CD4-positive, alpha-beta memory T cell (primary cell): ENCODE measurements at places on chromosomes 1 and 21.

- no peak for DNase-seq
Observed at GRCh38 chr1:117370071-117370470, 2.8 kb downstream of the MAN1A2 start.

DNA sequence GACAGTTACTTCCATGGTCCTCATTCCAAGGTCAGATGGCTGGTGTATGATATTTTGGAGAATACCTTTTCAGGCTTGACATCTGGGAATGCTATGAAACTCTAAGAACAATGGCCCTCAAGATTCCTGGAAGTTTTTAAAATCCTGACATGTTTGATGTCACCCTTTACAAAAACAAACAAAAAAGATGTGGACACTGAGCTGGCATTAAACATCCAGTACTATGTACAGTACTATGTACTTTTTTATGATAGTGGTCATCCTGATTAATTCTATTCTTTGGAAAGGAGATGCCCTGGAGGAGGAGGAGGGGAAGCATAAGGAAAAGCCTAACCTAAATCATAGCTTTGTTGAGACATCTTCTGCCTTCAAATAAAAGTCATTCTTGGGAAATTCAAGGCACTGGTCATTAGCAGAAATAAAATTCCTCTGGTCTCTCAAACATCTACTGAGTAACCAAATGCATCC is 235.4 kb downstream of the HMCN1 start:
- no peak for DNase-seq

DNA sequence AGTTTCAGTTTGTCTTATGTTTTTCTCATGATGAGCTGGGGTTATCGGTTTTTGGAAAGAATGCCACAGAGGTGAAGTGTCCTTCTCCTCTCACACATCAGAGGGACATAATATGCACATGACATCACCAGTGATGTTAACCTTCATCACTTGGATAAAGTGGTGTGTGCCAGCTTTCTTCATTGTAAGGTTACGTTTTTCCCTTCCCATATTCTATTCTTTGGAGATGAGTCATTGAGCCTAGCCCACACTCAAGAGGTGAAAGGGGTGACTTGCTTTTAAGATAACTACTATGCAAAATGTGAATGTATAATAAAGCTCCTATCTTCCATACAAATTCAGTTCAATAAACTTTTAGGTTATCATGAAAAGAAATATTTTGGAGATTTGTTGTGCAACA is 36.7 kb upstream of the MAGI3 start:
- DNase-seq, result no peak

DNA sequence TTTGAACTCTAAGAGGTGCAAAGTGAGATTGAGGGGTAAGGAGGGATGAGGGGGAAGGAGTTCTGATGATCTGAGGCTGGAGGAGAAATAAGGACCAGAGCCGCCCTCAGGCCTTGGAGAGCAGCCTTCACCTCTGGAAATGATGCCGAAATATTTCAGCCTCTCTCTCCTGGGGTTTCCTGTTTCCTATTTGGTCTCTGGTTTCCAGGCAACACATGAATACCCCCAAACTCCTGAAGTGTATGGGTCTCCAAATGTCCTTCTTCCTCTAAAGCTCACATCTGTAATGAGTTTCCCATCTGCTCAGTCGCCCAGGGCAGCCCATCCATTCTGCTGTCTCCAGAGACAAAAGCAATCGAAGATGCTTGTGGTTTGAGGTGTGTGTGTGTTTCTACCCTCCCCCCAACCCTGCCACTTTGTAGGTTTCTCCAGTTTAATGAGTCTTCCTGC is 52.0 kb upstream of the FAM20B start:
- no peak for DNase-seq

DNA sequence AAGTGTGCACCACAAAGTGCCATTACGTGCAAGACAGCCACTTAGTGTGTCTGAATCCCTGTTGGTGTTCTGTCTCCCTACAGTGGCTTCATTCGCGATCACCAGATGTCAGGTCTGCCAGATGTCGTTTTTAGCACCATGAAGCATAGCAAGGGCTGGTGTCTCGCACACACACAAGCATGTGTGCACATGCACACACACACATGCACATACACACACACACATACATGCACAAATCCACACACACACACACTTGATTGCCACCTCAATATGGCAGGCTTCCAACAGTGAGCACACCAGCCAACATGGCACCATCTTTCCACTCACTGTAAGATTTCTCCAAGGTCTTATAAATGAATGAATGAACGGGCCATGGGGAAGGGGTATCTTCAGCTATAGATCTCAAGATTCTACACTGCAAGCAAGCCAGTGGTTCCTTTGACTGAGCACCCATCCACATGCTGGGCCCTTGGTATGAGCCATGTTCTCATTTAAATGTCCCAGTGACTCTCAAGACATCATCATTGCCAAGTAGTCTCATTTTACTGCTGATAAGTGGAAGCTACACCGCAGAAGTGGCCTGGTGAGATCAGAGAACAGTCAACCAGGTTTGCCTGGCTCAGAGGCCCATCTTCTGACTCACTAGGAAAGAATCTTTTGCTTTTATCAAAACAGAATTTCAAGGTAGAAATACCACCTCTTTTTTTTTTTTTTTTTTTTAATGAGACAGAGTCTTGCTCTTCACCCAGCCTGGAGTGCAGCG is 84.9 kb downstream of the SIM2 start:
- DNase-seq, result no peak

GRCh38 chr1:19006837-19007271 is 50.4 kb upstream of the IFFO2 start:
- DNase-seq, result no peak

DNA sequence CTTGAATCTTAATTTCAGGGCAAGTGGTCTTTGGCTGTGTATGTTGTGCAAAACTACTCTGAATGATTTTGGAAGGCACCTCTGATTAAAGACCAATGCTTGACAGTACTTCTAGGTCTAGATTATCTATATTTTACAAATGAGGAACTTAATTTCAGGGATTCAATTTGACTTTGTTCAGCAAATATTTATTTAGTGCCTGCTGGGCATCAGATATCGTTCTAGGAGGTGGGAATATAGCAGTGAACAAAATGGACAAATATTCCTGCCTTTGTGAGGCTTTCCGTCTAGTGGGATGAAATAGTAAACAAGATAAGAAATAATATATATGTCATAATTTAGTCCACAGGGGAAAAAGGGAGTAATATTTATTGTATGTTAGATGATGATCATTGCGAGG is 4.7 kb downstream of the ZNF326 start:
- DNase-seq, result no peak

DNA sequence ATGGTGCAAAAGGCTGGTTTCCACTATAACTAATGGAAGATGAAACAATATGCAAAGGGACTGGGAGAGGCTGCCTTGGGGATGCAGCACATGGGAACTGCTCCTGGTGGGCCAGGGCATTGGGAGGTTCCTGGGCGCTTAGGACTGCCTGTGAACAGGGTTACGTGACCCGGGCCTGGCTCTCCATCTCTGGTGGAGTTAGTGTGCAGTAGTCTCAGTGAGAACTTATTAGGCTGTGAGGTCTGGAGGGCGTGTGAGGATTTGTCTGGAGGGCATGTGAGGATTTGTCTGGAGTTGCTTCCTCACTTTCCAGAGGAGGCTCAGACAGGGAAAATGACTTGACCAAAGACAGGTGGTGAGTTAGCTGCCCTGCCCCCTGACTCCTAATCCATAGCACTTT is 1.5 kb upstream of the ETV3L start:
- no peak for DNase-seq

DNA sequence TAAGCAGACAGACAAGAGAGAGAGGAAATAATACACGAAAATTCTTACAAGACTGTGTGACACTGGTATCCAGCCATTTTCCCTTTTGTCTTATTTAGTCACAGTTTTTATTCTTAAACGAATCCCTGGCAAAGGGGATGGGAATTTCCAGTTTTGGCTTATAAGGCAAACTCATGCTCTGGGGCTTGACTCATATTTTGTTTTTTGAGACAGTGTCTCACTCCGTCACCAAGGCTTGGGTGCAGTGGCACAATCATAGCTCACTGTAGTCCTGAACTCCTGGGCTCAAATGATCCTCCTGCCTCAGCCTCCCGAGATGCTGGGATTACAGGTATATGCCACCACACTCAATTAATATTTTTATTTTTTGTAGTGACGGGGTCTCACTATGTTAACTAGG is 31.9 kb downstream of the PTGER3 start:
- no peak for DNase-seq

DNA sequence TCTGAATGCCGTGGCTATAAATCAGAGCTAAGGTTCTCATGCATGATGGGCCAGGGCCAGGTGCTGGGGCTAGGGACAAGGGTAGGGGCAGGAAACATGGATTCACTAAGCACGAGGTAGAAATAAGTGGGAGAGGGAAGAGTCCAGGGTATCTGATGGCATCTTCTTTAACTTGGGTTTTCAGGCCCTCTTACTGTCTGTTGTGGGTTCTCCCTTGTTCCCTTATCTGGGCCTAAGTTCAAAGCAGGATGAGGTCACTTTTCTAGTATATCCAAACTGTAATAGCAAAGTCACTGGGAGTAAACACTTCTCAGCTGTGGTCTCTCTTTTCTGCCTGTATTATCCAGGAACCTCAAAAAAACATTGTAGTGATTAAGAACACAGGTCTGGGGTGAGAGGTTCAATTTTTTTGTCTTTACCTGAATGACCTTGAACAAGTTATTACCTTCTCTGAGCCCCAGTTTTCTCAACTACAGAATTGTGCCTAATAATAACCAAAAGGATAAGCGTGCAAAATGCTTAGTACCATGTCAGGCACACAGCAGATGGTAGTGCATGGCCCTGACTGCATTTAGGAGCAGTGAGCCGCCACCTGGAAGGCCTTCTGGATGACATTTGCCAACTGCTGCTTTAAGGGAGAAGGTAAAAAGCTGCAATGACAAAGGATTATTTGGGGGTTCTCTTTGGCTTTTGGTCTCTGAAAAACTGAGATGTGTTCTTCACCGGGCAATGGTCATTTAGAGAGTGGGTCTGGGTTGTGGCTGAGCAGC is 53.6 kb upstream of the A3GALT2 start:
- no peak for DNase-seq

GRCh38 chr1:2260917-2261316 is 32.8 kb downstream of the SKI start:
- no peak for DNase-seq

DNA sequence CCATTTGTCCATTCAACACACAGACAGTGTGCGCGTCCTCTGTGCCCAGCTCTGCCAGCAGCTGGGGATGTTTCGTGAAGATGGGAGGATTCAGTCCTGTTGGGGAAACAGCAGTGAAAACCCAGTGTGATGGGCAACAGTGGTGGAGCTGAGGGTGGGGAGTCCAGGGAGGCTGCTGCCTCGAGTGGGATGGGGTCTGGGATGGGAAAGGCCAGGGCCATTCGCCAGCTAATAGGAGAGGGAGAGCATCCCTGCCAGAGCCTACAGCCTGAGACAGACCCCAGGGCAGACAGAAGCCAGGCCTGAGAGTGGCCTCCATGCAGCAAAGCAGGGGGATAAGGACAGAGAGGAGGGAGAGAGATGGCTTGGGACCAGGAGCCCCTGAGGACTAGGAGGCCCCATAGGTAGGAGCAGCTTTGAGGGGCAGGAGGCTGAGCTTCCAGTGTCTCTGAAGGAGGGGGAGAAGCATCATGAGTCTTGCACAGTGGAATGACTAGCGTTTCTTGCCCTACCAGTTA is 252.6 kb downstream of the NPHP4 start:
- no peak for DNase-seq

- no peak for DNase-seq
Observed at GRCh38 chr1:208184966-208185654, 59.1 kb downstream of the PLXNA2 start.

- no peak for DNase-seq
Observed at GRCh38 chr1:55575571-55576279, 360.6 kb upstream of the USP24 start.

- no peak for DNase-seq
Observed at GRCh38 chr1:193472838-193473398, 286.5 kb upstream of the B3GALT2 start.

- peak; percentile 64 for DNase-seq
Observed at GRCh38 chr1:224542783-224543440, 73.2 kb upstream of the CNIH3 start.

GRCh38 chr21:14985306-14985705 is 79.5 kb downstream of the NRIP1 start:
- no peak for DNase-seq

GRCh38 chr1:13826591-13826990 is 126.6 kb downstream of the PRDM2 start:
- no peak for DNase-seq

DNA sequence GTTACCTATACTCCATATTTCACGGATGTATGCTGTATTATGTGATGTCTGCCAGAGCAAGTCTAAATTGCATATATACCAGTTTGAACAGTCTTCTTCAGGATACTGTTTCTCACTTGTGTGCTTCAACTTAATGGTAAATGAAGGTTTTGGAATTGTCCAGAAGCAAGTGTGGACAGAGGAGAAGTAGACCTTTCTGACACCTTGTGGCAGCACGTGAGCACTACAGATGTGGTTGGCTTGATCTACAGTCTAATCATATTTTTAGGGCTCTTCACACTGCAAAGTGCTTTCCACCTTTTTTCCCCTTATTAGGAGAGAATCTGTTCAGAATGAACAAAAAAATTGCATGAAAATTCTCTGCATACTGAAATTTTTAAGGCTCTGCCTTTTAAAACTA is 10.9 kb downstream of the MORC3 start:
- DNase-seq, result peak; percentile 61

GRCh38 chr21:38321568-38321967 is 64.8 kb downstream of the KCNJ15 start:
- no peak for DNase-seq

DNA sequence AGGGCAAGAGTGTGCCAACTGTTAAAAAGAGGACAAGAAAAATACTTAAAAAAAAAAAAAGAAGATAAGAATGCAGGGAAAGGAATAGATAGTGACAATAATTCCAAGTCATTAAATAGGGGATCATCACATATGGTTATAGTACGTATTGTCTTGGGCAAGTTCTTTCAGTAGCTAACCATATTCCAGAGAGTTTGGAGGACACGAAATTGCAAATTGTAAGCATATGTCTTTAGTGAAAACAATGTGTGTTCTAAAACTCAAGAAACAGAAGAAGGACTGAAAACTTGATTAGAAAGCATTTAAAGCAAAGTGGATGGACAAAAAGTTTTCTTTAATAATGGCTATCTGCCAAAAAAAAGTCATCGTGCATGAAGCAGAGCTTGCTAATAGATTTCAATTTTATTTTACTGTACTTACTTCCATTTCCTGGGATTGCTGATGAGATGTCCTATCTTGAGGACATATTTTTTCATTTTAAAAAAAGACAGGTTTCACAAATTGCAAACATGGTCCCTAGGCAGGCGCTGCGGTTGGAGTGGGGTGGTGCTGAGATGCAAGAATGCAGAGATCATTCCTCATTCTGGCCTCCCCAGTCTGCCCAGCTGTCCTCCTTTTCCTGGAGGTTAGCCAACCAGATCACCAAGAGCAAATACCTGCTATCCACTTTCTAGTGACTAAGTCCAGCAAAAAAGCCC is 11.9 kb downstream of the TSPAN2 start:
- DNase-seq, result no peak

DNA sequence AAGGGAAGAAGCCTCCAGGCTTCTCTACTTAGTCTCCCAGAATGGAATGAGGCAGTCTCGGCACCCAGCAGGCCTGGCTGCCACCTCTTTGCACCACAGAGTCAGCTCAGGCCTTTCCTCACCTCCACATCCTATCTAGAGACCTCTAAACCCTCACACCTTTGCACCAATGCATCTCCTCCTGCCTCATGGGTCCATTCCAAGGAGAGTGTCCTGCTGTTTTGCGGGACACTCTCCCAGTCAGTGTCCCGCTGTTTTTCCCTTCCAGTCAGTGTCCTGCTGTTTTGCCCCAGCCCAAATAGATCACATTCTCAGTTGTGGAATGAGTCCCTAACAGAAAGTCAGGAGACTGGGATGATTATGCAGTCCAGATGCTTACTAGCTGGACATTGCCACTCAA is 185.6 kb upstream of the CAMK1G start:
- no peak for DNase-seq
